Hematopoietic multipotent progenitor cell (in vitro differentiated cells): ENCODE measurements at places on chromosomes 16 and 17. TPM values are rescaled to one million over a fixed set of nuclear protein-coding genes. Genes with fewer than 3 reads are reported as not detected.

DNA sequence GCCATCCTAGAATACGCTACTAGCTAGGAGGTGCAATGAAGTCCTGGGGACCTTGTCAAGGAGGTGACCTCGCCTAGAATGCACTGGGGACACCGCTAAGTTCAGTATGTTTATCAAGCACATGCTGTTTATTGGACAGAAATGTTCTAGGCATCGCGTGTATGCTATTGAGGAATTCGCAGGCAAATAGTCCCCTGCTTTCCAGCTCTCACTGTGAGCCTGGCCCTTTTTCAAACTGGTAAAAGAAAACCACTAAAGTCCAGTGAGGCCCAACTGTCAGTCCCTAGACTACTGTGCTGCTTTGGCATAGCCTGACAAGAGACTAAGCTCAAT is 1.2 kb upstream of the FAM222B start:
- no peak for DNase-seq

DNA sequence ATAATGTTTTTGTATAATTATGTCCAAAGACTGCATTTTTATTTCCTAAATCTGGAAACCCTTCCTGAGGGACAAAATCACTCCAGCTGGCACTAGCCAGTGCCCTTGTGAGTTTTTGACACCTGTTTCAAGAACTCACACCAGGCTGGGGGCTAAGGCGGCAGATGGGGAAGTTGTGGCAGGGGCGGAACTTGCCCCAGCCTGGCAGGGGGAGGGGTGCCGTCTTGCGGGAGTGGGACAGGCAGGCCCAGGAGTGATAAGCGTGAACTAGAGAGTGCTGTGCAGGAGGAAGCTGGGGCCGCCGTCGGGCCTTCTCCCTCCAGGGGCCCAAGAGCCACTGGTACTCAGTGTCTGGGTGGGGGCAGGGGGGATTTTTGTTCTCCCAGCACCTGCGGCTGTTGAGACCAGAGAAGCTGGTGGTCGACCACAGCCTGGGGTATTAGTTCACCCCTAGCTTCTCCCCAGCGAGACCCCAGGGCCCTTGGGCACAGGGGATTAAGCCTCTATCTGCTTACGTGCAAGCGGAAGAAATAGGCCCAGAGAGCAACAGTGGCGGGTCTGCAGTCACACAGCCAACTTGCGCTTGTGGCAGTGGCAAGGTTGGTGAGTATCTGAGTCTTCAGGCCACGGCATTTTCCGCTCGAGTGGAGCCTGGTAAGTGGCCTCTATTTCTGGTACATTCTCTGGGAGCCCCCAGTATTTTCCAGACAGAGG is 40.2 kb upstream of the PLCG2 start:
- no peak for DNase-seq

DNA sequence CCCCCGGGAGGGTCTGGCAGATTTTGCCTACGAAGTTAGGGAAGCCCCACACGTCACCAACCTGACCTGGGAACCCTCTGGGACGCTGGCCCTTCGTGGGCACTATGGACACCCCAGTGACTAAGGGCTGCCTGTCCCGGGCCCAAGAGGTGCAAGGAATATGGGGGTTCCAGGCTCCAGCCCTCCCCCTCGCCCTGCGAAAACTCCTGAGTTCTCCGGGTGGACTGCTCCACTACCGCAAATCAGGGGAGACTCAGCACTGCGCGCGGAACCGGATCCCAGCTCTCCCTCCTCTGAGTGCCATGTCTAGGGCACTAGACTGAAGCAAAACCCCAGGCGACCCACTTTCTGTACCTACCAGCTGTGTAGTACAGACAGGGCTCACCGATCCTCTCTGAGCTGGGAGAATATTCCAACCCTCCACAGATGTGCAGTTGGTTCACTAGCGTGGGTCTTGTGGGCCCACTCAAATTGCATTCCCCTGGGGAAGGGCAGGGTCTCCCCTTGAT is at the start of gene ARL5C:
TSS of gene ARL5C (minus strand) at position 321 of the 509 bp plus-strand sequence. CDS start 401 bp downstream, outside the sequence.
- no peak for DNase-seq

DNA sequence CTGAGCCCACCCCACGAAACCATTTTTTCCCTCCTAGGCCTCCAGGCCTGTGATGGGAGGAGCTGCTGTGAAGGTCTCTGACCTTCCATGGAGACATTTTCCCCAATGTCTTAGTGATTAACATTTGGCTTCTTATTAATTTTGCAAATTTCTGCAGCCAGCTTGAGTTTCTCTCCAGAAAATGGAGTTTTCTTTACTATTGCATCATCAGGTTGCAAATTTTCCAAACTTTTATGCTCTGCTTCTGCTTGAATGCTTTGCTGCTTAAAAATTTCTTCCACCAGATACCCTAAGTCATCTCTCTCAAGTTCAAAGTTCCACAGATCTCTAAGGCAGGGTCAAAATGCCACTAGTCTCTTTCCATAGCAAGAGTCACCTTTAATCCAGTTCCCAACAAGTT is 12.9 kb upstream of the MYH4 start:
- no peak for DNase-seq

- DNase-seq = no peak
Measured at GRCh38 chr17:81794509-81794908, 9.4 kb upstream of the GCGR start.

Gene RIPOR1
- total RNA-seq = 28.8 TPM

Gene GNAO1
- total RNA-seq = under 0.01 TPM
